H4 (cell line): ENCODE measurements at places on chromosomes 6 and 20. TPM values are rescaled to one million over a fixed set of nuclear protein-coding genes. Genes with fewer than 3 reads are reported as not detected.

DNA sequence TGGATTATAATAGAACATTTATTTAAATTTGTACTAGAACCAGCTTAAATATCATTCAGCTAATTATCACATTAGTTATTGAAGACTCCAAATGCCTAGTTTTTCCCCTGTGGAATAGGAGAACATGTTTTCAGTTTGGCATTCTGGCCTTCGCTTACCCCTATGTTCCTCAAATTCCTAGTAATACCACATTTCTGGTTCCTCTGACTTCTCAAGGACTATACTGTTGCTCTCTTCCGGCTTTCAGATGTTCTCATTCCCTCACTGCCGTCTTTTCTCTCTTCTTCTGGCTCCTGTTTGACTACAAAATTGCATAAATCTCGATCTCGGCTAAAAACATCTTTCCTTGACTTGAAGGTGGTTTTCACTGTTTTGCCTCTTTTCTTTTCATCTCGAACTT is 71.8 kb upstream of the KHDRBS2 start:
- DNase-seq, result no peak

Gene LY6G6C
- total RNA-seq, result not detected in 2 replicates

DNA sequence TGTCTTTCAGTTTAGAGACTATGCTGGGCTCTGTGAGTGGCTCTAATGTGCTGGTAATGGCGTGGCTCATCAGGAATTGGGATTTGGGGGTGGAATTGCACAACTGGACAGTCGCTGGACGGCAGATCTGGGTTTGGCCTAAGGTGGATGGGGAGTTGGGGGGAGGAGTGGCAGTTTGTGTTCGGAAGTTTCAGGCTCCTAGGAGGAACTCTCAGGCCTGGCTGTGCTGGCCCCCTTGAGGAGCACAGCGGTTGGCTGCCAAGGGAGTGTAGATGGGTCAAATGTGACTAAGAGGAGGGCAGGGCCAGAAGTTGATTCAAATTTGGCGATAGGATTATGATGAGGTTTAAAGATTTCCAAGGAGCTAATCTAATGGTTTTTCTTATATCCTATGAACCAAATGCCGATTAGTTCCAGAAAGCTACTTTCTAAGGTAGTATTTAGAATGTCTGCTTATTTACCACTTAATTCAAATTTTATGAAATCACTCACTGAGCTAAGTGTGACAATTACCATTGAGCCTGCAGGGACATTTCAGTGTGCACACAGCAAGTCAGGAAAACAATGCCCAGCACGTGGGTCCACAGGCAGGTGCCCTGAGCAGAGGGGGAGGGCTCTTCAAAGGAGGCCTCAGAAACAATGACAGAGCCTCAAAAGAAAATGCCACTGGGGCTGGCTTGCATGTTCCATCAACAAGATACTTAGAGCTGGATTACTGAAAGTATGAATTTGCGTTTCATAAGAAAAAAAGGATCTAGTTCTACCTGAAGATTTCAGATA is 111.0 kb downstream of the GJA10 start:
- DNase-seq, result no peak

GRCh38 chr6:43725643-43726580 is 38.3 kb upstream of the MRPS18A start:
- no peak for DNase-seq

GRCh38 chr6:7042056-7042653 is 65.6 kb upstream of the RREB1 start:
- DNase-seq, result no peak

DNA sequence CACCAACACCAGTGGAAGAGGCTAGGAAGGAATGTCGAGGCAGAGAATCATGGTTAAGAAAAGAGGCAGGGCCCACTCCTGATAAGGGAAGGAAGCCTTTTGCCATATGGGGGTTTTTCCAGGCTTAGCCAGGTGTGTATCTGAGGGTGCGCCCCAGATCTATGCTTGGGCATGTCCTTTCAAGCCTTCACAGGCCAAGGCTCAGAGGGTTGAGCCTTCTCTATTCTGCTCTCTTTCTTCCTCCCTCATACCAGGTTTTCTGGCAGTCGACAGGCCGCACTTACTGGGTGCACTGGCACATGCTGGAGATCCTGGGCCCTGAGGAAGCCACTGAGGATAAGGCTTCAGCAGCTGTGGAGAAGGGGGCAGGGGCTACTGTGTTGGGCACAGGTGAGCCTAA is 4.7 kb downstream of the CUL9 start:
- DNase-seq, result no peak

- no peak for DNase-seq
These were observed 19.6 kb upstream of the RREB1 start for GRCh38 chr6:7088076-7088742.

GRCh38 chr6:144469144-144469575 is 184.0 kb downstream of the UTRN start:
- DNase-seq, result no peak

Gene C6orf163
- total RNA-seq, result 0.12 TPM in 1 of 2 replicates, not detected in the other

GRCh38 chr6:7500752-7501282 is 40.7 kb upstream of the DSP start:
- no peak for DNase-seq

- peak; percentile 97 for DNase-seq
These were observed 102.1 kb downstream of the CEBPB start for GRCh38 chr20:50292591-50293283.

DNA sequence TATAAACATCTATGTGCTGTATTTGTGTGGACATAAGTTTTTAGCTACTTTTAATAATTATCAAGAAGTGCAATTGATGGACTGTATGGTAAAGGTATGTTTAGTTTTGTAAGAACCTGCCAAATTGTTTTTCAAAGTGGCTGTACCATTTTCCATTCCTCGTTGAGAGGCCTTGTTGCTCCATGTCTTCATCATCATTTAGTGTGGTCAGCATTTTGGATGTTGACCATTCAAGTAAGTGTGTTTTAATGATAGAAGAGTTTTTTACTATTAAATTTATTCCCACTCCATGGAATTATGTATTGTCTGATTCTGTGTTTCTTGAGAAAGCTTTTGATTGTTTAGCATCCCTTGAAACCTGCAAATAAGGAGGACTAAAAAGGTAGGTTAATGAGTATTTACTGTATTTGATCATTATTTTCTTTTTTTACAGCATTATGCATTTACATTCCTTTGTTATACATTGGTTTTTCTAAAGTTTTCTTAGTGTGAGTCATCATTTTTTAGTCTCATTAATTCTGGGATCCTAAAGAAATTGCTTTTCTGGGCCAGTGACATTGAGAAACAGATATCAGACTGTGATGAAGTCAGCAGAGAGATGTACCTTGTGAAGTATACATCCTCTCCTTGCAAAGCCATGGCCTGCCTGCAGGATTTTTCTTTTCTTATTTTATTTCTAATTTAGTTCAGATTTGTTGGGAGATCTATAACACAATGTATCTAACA is 312.8 kb upstream of the PTCHD4 start:
- no peak for DNase-seq

- no peak for DNase-seq
These were observed 9.0 kb downstream of the C20orf203 start for GRCh38 chr20:32664678-32665159.

DNA sequence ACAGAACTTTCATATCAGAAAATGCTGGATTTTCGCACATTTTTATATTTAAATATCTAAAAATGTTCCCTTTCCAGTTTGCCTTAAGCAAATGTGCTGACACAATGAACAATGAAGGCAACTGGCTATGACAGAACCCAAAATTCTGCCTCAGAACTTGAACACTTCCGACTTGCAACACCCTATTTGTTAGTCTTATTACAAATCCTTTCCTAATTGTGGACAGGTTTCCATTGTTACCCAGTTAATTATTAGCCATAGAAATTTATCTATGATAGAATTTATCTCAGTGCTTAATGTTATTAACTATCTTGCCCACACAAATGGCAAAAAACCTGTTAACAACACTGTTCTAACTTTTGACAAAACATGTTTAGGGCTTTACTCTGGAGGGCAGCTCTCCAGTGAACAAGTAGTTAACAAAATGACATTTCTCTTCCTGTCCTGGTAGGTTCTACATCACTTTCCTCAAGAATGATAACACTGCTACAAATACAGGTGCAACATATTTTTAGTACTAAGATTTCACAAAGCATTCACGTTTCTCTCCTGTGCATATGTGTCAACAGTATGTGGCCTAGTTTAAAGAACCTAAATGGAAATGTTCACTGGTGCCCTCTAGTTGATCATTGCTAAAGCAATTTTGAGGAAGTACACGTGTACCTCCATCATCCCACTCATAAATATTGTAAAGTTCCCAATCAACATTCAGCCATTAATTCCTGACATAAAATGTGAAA is 58.4 kb downstream of the HIVEP2 start:
- peak; percentile 29 for DNase-seq

Gene SLC32A1
- not detected in 2 replicates for total RNA-seq

- no peak for DNase-seq
These were observed 71.9 kb downstream of the MDGA1 start for GRCh38 chr6:37625591-37626374.

DNA sequence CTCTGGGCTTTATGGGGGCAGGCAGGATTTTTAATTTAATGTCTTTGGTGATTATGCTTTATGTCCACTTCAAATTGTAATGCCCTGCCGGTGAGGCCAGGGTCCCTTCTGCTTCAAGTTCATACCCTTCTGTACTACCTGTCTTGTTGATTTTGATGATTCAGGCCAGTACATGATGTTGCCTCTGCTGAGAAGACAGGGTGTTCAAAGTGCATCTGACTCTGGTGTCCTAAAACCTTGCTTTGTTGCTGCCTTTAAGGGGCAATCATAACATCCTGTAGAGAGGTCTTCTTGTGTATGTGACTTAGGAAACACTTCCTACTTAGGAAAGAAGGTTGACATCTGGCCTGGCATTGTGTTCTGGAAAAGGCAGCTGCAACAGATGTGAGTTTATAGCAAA is 113.2 kb downstream of the TMEM170B start:
- DNase-seq, result no peak

Gene TFAP2C
- total RNA-seq, result 6.2 and 7.2 TPM in 2 replicates

Gene TBPL1
- 32.3 and 52.0 TPM in 2 replicates for total RNA-seq

DNA sequence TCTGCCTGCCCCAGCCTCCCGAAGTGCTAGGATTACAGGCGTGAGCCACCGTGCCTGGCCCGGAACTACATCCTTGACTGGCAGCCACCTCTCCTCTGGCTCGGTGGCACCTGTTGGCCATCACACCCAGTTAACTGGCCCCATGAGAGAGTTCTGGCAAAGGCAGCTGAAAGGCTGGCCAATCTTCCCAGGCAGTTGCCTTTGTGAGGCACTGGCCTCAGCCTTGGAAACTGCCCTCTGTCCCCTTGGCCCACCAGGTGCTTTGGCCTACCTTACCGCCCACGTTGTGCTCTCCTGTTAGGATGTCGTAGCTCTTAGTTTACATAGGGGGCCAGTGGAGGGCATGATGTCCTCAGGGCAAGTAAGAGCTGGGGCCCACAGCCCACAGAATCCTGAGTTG is 9.6 kb upstream of the MANBAL start:
- no peak for DNase-seq

GRCh38 chr6:41767112-41767833 is 12.4 kb downstream of the FRS3 start:
- peak; percentile 91 for DNase-seq

- no peak for DNase-seq
These were observed 30.6 kb downstream of the MTHFD1L start for GRCh38 chr6:150895928-150896632.

DNA sequence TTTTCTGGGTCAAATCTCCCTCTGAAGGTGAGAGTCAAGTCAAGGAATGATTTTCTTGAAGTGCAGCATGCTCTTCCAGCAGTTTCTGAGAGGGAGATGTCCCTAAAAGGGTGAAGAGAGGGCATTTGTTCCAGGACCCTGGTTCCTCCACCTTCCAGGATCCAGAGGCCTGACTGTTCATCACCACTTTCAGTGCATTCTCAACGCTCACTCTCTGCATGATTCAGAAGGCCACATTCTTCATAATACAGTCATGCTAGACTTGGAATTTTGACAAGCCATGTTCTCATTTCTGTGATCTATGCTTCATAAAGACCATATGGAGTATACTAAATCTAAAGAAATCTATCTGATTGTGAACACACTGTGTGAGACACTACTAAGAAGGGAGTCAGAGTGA is 85.1 kb downstream of the PDE7B start:
- DNase-seq, result peak; percentile 17

- DNase-seq, result no peak
These were observed 157.9 kb downstream of the RFX6 start for GRCh38 chr6:117034971-117035370.

DNA sequence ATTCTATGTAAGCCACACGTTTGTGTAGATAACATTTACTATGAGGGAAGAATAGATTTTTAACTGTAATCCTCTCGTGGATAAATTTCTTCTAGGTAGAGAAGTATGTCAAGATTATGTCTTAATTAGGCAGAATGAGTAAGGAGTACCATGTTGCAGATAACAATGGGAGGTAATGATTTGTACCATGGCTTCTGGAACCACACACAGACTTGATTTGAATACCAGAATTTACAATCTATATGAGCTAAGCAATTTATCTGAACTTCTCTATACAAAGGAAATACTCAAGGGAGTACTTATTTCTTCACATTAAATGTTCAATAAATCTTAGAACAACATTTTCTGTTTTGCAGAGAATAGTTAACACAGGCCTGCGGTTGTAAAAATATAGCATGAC is 51.5 kb downstream of the RPS12 start:
- DNase-seq, result no peak

- DNase-seq, result peak; percentile 48
These were observed 159.4 kb upstream of the CITED2 start for GRCh38 chr6:139533573-139534471.

DNA sequence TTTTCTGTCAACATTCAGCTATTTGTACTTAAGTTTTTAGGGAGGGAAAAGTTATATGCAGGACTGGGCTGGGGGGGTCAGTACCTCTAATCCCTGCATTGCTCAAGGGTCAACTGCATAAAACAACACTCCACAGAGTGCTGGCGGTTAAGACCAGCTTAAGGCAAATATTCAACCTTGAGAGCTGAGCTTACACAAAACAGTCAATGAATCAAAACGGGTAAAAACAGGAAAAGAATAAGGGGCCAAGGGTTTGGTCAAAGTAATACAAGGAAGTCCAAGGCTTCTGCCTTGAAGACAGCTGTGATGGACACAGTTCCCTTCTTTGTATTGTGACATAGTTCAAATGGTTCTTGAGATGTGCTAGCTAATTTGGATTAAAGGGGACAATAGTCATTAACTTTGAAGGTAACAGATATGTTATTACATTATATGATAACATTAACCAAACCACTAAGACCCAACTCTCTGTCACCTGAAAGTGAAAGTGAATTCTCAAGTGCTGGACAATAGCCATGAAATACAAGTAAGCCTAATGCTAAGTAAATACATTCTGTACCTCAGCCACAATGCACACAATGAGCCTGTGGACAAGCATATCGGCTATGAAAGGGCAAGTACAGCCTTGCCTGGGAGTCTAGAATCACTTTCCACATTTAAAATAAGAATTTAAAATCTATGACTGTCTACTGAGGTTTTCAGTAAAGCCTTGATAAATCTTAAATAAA is 106.8 kb downstream of the PDE10A start:
- peak; percentile 29 for DNase-seq

Gene RIPOR3
- 0.14 and 0.58 TPM in 2 replicates for total RNA-seq

Gene TRIM31
- total RNA-seq, result 0.12 TPM in 1 of 2 replicates, not detected in the other

Gene APMAP
- total RNA-seq, result 110 and 115 TPM in 2 replicates

- DNase-seq, result peak; percentile 50
These were observed 199.2 kb downstream of the ALDH8A1 start for GRCh38 chr6:134750669-134751068.
